ENCODE measurements at places on chromosomes 1 and 21.

- no peak for DNase-seq
Observed at GRCh38 chr1:28509705-28510272, 3.9 kb downstream of the RCC1 start.

GRCh38 chr21:38506661-38507281 is 8.5 kb upstream of the ERG start:
- no peak for DNase-seq

GRCh38 chr1:11175461-11175860 is 13.7 kb upstream of the ANGPTL7 start:
- DNase-seq: no peak

DNA sequence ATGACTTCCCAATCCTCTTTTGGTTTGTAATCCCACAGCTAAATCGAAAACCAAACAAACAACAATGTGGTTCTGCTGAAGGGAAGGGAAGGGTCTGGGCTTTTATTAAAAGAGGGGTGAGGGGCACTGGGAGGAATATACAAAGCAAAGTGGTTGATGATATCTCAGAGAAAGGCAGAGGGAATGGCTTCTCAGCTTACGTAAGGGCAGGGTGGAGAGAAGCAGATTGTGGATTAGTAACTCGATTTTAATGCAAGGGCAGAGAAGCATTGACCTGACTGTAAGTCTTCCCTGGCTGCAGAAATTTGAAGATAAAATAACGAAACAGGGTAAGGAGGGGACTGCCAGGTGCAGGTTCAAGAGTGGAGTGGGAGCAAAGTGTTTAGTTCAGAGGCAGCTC is 438.2 kb upstream of the LRRC7 start:
- no peak for DNase-seq

DNA sequence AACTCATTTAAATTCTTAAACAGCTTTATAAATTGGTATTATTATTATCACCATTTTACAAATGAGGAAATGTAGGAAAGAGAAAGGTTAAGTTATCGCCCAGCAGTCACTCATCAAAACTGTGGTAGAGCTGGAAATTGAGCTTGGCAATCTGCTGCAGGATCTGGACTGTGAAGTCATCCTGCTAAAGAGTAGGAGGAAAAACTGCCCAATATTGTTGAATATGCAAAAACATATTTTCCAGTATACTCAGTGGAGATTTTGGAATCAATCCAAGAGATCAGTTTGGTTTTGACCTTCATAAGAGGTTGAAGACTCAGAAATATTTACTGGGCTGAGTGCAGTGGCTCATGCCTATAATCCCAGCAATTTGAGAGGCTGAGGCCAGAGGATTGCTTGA is 16.9 kb upstream of the RC3H1 start:
- no peak for DNase-seq

GRCh38 chr1:184682956-184683355 is 71.7 kb downstream of the EDEM3 start:
- no peak for DNase-seq

DNA sequence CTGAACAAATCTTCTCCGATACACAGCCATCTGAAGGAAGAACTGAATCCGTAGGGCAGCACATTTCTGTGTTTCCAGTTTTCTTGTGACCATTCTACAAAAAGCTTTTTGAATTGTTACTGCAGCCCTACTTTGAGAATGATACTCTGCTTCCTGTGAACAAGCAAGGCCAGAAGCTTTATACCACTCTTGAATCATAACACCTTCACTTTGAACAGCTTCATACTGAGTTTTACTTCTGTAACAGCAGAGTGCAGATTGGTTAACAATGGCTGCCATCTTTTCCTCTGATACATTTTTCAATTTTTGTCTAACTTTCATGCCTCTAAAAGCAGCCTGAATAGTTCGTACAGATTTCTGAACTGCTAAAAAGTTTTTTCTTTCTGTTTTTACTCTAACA is 33.6 kb upstream of the F13B start:
- DNase-seq: no peak

DNA sequence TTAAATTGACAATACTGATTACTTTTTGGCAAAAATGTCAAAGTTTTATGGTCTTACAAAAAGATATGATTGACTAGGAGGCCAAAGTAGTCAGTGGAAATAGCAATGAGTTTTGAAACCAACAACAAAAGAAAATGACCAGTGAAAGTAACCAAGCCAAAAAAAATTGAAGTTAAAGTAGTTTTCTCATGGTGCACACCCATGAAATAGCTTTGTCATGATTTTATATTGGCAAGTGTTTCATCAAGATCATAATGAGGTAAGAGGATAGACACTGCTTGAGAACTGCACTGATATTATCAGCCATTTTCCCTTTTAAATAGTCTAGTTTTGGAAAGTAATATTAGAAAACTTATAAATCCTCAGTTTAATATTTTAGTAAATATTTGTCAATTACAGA is 206.2 kb upstream of the ADAMTS5 start:
- DNase-seq: no peak

DNA sequence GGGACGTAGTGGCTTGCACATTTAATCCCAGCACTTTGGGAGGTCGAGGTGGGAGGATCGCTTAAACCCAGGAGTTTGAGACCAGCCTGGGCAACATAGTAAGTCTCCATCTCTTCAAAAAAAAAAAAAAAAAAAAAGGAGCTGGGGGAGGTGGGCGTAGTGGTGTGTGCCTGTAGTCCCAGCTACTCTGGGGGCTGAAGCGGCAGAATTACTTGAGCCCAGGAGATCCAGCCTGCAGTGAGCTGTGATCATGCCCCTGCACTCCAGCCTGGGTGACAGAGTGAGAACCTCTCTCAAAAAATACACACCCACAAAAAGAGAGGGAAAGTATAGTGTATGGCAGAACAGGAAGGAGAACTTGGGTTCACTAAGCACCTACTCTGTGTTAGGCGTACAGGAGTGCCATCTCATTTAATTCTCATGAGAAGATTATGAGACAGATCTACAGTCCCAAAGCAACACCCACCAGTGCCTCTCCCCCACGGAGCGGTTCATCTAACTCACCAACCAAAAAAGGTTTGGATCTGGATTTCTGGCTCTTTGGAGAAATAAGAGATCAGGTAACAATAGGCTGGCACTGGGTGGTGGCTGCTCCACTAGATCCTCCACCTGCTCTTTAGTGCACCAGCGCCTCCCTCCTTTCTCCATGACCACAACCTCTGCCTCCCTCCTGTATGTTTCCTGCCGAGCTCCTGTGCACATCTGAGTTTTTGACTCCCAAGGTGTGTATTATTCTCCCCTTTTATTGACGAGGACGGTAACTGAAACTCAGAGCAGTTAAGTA is 1.4 kb upstream of the TRAF5 start:
- no peak for DNase-seq

- no peak for DNase-seq
Observed at GRCh38 chr1:42981255-42981805, 22.7 kb upstream of the SLC2A1 start.

GRCh38 chr1:73096841-73097240 is 814.5 kb upstream of the NEGR1 start:
- no peak for DNase-seq

GRCh38 chr21:46151261-46151988 is 4.0 kb downstream of the FTCD start:
- DNase-seq: peak; percentile 59

DNA sequence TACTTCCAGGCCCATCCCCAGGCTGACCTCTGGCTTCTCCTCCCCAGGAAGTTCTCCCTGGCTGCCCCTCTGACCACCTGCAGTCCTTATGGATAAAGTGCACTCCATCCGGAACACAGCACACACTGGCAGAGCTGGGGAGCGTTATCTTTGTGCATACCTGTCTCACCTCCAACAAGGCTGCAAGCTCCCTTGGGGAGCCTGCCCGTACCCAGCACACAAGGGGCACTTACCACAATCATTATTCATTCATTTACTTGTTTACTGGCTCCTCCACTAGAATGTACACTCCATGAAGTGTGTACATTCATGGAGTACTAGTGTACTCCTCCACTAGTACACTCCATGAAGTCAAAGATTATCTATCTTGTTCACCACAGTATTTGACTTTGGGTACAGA is 30.3 kb downstream of the GLIS1 start:
- DNase-seq: no peak

GRCh38 chr21:45319461-45320211 is 31.9 kb upstream of the POFUT2 start:
- DNase-seq: no peak

DNA sequence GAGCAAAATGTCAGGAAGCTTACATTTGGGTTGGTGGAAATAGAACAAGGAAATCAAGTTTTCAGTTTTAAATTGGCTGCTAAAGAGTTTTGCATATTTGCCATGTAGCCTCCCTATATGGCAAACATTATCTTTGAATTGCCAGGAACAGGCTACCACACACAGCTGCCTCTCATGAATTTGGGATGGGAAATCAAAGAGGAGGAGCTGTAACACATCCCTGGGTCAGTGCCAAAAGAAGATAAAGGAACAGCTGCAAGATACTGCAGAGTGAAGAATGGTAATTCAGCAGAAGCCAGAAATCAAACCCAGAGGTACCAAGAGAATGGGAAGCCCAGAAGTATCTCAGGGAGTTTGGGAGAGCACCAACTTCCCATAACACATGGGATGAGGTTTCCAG is 18.6 kb upstream of the RASAL2 start:
- no peak for DNase-seq

GRCh38 chr1:43247256-43247921 is 22.4 kb upstream of the TMEM125 start:
- no peak for DNase-seq

GRCh38 chr21:45613396-45613795 is 30.1 kb upstream of the PCBP3 start:
- no peak for DNase-seq

DNA sequence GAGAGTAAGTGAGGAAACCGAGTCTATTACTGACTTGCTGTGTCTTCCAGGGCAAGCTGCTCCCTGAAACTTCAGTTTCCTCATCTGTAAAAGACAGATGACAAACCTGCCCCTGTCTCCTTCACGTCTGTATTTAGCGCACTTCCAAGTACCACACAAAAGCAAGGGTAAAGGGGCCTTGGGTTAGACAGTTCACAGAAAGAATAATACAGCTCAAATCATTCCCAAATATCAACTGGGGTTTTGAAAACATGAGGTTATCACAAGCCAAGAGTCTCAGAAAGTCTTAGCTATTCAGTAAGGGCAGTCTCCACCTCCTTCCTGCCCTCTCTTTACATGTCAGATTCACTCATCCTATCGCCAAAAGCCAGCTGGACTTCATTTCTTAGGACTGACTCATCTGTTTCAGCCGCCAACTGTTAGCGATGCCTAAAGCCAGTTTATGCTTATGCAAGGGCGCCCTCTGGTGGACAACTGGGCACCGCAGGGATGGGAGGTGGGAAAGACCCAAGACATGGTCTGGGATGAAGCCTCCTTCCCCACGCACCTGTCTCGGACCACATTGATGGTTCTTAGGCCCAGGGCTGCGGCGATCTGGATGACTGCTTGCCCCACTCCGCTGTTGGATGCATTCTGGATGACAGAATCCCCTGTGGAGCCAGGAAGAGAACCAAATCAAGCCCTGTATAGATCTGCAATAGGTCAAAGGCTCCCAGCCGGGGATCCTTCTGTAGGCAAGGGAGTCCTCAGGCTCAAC is 21.1 kb upstream of the SRSF4 start:
- DNase-seq: peak; percentile 92

GRCh38 chr1:215584389-215584788 is 17.3 kb downstream of the KCTD3 start:
- no peak for DNase-seq

- no peak for DNase-seq
Observed at GRCh38 chr1:153515504-153516394, 20.0 kb downstream of the S100A6 start.

DNA sequence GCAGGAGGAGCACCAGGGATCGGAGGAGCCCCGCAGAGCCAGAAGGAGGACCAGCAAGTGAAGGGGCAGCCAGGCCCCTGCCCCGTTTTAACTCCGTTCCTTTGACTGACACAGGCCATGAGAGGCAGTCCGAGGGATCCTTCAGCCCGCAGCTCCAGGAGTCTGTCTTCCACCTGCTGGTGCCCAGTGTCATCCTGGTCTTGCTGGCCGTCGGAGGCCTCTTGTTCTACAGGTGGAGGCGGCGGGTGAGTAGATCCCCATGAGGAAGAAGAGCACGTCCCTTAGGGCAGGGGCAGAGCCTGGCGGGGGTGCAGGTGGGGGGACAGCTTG is 13.3 kb downstream of the CSF1 start:
- no peak for DNase-seq

All from natural killer cell treated with Interleukin-12 subunit alpha and Interleukin-12 subunit beta and Interleukin-15 and Interleukin-18, amount 100 ng/mL, for 72 hours (primary cell).